ENCODE measurements at places on chromosomes 2 and 18.

DNA sequence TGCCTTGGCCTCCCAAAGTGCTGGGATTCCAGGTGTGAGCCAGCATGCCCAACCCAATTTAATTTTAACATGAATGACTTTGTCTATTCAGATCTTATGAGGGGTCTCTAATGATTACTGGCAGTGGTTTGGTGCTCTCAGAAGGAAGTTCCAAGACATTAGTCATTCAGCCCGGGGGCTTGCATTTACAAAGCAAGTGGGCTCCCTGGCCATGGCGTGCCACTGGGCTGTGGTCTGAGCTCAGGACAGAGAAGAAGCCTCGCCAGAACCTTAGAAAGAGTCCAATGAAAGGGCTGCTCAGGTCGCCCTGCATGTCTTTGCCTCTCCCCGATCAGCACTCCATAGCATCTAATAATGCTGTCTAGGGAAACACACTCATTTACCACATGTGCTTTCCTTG is 182.6 kb upstream of the CHAC2 start:
- no peak for DNase-seq

DNA sequence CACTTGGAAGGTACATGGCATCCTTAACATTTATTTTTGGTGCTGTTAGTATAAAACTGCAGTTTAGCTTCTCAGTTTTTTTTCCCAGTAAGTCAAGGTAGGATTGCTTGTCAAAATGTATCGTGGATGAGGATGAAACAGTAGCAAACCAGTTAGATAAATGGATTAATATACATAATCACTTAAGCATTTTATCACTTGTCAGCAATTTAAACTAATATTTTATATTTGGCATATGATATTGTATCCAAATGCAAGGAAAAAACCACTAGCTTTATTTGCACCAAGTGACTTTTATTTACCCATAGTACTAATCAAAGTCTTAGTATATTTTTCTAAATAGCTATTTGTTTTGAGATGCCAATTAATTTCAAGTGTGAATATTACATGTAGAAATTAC is 137.7 kb upstream of the XIRP2 start:
- no peak for DNase-seq

- no peak for DNase-seq
Observed at GRCh38 chr2:77104554-77104953, 417.6 kb downstream of the LRRTM4 start.

- DNase-seq = no peak
Observed at GRCh38 chr2:45750001-45750400, 98.5 kb downstream of the PRKCE start.

DNA sequence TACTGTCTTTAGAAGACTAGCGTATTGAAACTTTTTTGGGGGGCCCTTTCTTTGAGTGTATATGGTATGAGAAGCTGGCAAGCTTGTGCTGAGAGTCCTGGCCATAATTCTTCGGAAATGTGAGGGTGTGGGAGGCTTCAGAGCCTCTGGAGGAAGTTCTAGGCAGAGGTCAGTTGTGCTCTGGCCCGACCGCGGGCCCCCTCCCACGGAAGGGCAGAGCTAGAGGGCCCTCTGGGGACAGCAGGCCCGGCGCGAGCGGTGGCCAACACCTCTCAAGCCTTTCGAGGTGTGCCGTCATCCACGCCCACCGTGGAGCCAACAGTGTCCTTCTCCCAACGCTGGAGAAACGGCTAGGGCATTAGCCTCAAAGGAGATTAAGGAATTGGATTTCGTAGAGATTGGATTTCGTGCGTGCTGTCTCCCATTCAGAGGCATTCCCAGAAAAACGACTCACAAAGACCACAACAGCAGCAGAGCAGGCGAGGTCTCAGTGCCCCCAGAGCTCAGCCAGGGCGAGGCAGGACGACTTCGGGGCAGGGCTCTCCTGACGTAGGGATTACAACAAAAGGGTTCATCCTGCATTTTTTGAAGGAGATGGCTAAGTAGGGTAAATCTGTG is 2.2 kb upstream of the MTCL1 start:
- DNase-seq = no peak

DNA sequence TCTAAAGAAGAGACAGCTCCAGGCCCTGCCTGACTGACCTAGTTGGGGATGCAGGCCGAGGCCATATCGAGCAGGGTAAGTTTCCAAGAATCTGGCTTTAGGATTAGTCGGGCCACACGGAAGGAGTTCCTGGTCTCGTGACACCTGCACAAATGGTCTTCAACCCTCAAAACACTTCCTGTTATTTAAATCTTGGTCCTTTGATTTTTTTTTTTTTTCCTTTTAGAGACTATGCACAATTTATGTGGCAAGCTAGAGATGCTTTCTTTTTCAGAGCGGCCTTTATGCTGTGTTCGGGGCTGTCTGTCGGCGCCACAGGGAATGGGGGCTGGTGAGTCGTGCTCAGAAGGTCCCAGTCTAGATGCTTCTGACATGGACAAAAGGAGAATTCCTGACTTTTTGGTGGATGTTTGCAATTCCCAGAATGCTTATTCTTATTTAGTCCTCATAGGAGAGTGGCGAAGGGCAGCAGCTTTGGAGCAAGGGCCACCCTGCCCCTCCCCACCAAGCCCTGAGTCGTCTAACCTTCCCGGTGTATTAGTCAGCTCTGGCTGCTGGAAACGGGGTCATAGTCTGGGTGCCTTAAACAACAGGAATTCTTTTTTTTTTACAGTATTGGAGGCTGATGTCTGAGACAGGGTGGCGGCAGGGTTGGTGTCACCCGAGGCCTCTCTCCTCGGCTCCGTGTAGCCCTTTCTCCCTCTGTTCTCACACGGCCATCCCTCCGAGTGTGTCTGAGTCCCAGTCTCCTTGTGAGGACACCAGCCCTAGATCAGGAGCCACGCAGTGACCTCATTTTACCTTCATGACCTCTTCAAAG is 27.4 kb downstream of the HPCAL1 start:
- DNase-seq = no peak

GRCh38 chr2:20429528-20429927 is 17.3 kb upstream of the RHOB start:
- no peak for DNase-seq

GRCh38 chr2:43019536-43020183 is 206.7 kb downstream of the ZFP36L2 start:
- DNase-seq = no peak

DNA sequence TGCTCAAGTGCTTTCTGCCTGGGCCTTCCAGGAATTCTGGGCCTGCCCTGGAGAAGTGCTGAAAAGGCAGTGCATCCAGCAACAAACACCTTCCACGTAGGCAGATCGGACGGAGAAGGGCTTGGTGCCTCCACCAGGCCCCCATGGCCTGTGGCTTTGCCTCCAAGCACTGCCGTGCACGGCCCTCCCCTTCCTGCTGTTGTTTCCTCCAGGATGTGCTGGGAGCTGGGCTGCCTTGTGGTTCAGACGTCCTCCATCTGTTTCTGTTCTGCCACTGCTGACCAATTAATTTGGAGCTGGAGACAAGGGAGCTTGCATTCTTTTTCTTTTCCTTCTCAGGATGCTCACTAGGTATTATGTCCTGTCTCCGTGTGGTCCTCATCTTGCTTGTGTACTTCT is 197.0 kb downstream of the HRH4 start:
- no peak for DNase-seq

GRCh38 chr2:45610281-45611019 is 617 bp downstream of the SRBD1 start:
- no peak for DNase-seq

DNA sequence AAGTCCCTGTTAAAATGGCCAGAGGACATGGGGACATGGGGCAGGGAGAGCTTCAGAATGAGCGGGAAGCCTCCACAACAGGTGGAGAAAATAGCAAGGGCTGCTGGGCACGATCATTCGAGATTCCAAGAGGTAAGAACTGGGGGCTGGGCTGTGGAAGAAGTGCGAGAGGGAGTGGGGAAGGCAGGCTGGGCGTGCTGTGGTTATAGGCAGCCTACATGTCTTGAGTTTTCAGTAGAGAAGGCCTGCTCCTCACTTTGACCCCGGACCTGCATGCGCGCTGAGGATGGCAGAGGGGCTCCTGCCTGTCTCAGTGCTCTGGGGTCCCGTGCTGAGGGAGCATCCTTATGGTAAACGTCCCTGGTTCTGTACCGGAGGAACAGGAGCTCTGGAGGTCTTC is 115.5 kb downstream of the AGAP1 start:
- DNase-seq = no peak

GRCh38 chr18:32769071-32769585 is 3.7 kb downstream of the KLHL14 start:
- no peak for DNase-seq

GRCh38 chr18:38747153-38747552 is 1181.6 kb upstream of the CELF4 start:
- DNase-seq = no peak

- DNase-seq = peak; percentile 10
Observed at GRCh38 chr2:237968048-237968862, 1.4 kb downstream of the UBE2F start.

DNA sequence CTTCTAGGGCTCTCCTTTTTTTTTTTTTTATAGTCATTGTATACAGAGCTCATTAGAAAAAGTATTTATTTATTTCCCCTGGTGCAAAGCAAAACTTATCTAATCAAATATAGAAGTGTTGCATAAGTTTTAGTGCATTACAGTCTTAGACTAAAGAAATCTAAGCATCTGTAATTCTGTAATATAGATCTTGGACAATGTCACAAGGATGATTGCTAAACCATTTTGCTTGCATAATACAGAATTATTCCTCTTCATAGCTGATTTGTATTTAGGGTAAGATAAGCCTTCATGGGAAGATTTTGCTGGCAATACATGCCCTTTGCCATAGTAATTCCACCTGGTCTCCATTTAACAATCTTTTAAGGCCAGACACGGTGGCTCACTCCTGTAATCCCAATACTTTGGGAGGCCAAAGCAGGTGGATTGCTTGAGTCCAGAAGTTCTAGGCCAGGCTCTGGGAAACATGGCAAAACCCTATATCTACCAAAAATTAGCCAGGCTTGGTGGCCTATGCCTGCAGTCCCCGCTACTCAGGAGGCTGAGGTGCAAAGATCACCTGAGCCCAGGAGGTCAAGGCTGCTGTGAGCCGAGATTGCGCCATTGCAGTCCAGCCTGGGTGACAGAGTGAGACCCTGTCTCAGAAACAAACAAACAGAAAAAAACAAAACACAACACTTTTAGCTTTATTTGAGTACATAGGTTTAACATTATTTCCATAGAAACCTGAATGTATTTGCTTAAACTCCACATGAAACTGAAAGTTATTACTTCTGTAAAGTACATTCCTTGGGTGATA is 2.2 kb upstream of the ACADL start:
- DNase-seq = no peak

- no peak for DNase-seq
Observed at GRCh38 chr2:27126252-27126710, 2.7 kb downstream of the ABHD1 start.

DNA sequence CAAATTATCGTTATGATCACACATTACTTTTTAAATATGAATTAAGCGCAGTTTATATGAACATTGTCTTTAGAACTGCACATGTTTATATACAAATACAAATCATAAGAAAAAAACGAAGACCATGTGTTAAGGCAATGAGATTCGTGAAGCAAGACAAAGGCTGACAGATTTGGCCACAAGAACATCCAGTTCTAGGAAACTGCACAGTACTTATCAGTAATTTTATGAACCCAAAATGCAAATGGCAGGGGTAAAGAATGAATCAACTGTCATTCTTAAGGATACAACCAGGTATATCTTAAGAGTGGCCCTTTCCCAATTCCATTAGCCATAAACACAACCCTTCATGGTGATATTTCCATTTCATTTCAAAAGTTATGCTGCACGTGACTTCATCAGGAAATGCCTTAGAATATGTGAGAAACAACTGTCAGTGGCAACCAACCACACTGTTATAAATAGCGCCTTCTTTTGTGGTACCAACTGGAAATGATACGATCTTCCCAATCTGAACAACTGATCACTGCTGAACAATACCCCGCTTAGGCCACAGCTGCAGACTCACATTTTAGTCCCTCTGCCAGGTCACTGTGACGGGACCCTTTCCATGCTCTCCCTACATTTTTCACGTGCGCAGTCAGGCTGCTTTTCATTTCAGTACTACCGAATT is 144.9 kb downstream of the L3MBTL4 start:
- no peak for DNase-seq

- no peak for DNase-seq
Observed at GRCh38 chr2:224401641-224402342, at the start of gene FAM124B. FAM124B (minus strand) TSS chr2:224402107; CDS start chr2:224401768, 339 bp downstream.

GRCh38 chr18:76398896-76399612 is 96.0 kb downstream of the ZNF516 start:
- peak; percentile 60 for DNase-seq

- DNase-seq = no peak
Observed at GRCh38 chr2:85585781-85586105, 1.5 kb downstream of the VAMP5 start.

GRCh38 chr2:185700883-185701282 is 37.7 kb upstream of the FSIP2 start:
- no peak for DNase-seq

- no peak for DNase-seq
Observed at GRCh38 chr2:170969872-170970496, 40.9 kb downstream of the GORASP2 start.

DNA sequence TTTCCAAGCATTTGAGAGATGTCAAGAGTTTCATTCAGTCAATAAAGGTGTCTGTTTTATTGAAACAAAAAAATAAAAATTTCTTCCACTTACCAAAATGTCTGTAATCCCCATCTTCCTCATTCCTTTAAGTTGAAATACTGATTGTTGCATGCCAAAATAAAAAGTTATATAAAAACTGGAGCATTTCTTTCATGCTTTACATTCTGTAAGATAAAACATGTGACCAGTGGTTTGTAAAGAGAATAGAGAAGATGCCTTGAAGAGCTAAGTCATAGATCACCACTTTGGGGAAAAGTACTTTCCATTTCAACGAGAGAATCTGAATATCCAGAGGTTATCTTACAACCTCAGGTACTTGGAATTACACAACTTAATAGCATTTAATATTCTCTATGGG is 35.9 kb upstream of the MYO1B start:
- no peak for DNase-seq

- DNase-seq = no peak
Observed at GRCh38 chr2:237298151-237299118, 115.5 kb downstream of the COL6A3 start.

DNA sequence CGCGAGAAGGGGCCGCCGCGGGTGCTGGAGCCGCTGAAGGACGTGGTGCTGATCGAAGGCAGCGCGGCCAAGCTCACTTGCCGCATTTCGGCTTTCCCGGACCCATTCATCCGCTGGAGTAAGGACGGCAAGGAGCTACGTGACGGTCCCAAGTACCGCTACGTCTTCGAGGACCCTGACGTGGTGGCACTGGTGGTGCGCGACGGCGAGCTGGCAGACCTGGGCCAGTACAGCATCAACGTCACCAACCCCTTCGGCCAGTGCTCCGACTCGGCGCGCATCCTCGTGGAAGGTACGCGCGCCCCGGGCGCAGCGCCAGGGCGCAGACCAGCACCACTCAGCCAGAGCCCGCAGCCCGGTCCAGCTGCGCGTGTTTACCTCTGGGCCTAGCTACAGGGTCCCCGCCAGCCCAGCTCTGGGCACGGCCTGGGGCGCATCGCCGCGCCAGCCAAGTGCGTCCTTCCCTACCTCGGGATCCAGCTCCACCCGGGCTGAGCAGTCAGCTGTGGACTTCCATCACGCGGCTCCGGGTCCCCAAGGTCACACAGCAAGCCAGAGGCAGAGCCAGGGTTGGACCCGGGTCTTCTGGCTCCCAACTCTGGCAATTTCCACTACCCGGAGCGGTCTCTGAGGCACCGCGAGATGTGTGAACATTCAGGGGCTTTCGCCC is 1.7 kb upstream of the GMPPA start:
- no peak for DNase-seq

GRCh38 chr2:230976671-230977171 is 19.2 kb upstream of the SPATA3 start:
- no peak for DNase-seq
